IPS-NIHi11 (cell line): ENCODE measurements at places on chromosomes 11 and 22.
A peak's percentile ranks its signal among the peaks of the same experiment; 100 is the strongest.

- no peak for DNase-seq
Observed at GRCh38 chr11:118988280-118988679, 9.7 kb upstream of the CENATAC start.

DNA sequence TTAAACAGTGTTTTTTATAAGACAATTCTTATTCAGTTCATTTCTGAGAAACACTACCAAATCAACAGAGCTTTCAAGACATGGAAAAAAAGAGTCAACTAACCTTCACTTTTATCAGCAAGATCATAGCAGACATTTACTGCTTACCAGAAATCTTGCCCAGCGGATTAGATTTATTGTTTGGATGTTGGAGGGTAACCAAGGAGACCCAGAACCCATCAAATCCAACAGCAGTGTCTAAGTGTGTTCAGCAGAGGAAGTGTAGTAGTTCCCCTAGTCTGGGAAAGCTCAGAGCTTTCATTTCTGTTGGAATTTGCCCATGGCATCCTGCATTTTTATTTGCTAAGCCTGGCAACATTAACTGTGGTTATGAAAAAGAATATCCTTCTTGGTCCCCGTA lies 2.4 kb upstream of the PGM2L1 start:
- no peak for DNase-seq

- peak; percentile 58 for DNase-seq
Observed at GRCh38 chr22:41501209-41501608, 32.3 kb downstream of the ACO2 start.

DNA sequence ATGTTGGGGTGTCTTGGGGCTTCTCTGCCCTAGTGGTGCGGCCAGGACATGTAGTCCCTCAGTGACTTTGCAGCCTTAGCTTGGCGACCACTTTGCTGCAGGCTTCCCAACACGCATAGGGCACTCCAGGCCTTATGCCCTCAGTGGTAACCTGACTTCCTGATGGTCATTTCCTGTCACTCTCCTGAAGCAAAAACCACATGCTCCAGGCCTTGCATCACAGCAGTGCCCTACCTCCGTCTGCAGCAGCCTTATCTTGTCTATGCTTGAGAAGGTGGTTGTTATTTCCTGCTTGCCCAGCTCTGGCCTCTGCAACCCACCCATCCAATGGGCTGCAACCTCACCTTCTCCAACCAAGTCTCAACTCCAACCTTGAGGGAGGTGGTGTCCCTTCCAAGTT lies 33.4 kb upstream of the PISD start:
- no peak for DNase-seq

- no peak for DNase-seq
Observed at GRCh38 chr11:47121731-47122130, 54.9 kb downstream of the ARFGAP2 start.

GRCh38 chr22:26610996-26611395 lies 6.8 kb downstream of the CRYBB1 start:
- DNase-seq: no peak

- DNase-seq: no peak
Observed at GRCh38 chr22:30855677-30856518, 112.7 kb downstream of the MORC2 start.

- no peak for DNase-seq
Observed at GRCh38 chr11:29996016-29996415, 20.8 kb downstream of the KCNA4 start.

GRCh38 chr11:68956547-68957254 lies 24.1 kb downstream of the MRGPRD start:
- DNase-seq: peak; percentile 9

DNA sequence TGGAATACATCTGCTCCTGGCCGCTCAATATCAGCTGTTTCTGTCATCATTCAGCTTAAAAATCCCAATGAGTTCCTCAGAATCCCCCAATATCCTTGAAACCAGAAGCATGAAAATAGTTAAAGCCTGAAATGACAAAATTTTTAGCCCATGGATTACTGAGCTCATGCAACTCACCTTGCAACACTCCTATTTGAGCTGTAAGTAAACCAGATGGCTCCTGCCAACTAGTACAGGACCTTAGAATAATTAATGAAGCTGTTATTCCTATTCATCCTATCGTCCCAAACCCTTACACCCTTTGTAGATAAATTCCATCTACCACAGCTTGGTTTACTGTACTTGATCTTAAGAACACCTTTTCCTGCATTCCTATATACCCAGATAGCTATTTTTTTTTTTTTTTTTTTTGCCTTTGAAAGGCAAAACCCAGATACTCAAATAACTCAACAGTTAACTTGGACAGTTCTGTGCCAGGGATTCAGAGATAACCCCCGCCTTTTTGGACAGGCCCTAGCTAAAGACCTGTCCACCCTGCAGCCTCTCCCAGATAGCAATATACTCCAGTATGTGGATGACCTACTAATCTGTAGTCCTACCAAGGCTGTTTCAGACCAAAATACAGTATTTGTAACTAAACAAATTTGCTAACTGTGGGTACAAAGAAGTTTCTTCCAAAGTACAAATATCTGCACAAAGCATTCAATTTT lies 10.1 kb upstream of the BTBD10 start:
- no peak for DNase-seq
